ENCODE measurements at places on chromosomes 3 and 15.
A peak's percentile ranks its signal among the peaks of the same experiment; 100 is the strongest.

- DNase-seq, result no peak
Observed at GRCh38 chr3:61789861-61790260, 228.5 kb downstream of the PTPRG start.

- peak; percentile 43 for DNase-seq
Observed at GRCh38 chr3:13420831-13421765, 976 bp upstream of the NUP210 start.

DNA sequence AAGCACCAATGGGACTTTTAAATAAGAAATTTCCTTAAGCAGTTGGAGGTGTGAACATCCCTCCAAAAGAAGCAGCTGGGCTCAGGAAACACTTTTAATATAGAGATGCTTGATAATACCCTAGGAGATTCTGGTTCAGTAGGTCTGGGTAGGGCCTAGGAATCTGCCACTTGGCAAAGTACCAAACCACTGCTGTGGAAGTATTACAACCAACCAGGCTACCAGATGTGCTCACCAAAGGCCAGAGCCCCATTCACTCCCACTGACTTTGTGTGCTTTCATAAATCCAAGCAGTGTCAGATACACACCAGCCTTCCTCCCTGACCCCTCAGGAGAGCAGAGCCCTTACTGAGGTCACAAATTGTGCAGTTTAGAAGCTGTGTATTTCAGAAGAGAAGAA lies 162.6 kb downstream of the CCNL1 start:
- no peak for DNase-seq

DNA sequence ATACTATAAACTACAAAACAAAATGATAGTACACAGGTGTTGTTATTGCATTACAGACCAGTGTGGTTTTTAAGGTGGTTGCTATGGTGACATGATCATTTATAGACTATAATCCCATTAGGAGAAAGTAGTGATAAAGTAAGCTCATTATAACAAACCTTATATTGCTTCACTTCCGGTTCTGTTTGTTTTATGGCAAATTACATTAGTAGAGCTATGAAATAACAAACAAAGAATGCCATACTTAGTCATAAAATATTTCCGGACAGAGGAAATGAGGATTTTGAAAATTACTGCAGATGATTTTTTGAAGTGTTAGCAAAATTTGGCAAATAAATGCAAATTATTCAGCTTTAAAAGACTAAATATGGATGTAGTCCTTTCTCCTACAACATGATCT lies 640.4 kb upstream of the ARPP21 start:
- DNase-seq, result no peak

DNA sequence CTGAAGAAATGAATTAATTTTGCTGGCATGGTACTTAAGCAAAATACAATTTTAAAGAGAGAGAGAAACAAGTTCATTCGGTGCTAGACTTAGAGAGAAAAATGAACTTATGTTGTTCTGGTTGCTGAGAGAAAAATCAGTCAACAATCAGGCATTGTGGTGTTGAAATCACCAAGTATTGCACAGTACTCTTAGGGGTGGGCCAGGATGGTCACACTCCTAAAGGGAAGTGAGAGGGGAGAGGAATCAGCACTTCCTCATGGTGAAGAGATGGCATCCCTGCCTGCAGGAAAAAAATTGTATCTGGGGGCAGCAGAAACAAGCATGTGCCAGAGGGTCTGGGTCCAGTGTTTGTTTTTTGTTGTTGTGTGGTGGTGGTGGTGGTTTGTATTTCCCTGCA lies 7.0 kb upstream of the DMXL2 start:
- no peak for DNase-seq

DNA sequence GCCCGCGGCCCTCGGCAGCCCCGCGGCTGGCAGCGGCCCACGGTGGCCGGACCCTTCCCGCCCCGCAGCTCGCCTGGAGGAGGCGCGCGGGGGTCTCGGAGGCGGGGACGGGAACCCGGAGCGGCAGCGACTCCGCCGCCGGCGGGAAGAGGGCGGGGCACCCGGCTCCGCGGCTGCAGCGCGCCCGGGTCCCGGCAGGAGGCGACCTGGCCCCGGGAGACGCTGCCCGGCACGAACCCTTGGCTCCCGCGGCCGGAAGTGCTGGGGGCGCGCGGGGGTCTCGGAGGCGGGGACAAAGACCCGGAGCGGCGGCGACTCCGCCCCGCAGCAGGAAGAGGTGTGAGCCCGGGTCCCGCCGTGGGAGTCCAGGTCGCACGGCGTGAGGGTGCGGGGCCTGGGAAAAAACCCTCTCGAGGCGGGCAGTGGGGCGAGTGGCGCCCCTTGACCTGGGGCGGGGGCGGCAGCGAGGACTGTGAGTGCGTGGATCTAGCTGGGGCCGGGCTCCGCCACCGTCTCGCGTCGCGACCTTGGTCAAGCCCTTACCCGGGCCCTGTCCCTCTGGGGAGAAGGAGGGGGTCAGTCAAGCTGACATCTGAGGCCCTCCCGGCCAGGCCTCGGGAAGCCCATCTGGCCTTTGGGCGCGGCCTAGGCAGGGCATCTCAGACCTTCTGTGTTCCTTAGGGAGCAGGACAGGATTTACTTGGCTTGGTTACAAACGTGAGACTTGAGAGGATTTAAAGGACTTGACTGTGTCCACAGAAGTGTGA lies at the start of gene CIB2:
Gene CIB2, minus strand, starts transcription at position 151 of the 767 bp plus-strand sequence. CDS start 230 bp downstream, outside the sequence.
- peak; percentile 57 for DNase-seq

GRCh38 chr3:14647976-14648955 lies 3.3 kb upstream of the CCDC174 start:
- DNase-seq, result no peak

DNA sequence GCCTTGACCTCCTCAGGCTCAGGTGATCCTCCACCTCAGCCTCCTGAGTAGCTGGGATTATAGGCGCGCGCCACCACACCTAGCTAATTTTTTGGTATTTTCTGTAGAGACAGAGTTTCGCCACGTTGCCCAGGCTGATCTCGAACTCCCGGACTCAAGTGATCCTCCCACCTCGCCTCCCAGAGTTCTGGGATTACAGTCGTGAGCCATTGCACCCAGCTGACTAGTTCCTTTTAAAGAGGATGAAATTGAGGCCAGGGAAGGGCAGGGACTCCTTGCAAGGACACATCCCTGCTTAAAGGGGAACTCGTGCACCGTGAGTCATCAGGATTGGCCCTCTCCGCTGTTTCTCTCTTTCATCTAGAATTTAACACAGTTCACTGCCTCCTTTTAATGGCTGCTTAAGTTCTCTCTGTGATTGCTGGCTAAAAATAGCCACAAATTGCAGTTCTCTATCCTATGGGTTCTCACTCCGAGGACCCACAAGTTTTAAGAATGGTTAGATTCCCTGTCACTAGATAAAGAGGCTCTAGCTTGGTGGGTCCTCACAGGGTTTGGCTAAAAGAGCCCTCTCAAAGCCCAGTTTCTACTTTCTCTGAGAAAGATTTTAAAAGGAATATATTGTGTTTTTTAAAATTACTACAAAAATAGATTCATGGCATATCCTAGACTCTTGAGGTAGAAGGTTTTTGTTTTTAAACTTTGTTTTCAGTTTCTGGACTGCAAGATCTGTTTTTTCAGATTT lies 1.4 kb downstream of the CRTAP start:
- DNase-seq, result no peak

DNA sequence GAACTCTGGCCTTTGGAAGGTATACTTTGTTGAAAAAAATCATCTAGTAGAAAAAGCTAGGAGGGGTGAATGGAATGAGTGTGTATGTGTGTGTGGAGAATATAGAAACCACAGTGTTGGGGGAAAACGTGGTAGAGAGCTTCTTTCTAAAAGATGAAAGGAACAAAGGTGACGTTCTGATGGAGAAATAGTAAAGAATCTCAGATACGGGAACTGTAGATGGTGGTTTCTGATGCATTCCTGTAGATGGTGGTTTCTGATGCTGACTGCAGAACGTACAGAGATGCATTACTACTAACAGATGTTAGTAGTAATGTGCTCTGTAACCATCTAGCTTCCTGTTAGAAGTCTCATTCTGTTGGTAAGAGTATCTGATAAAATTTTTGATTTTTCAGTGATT lies 60.2 kb downstream of the VPS8 start:
- no peak for DNase-seq

DNA sequence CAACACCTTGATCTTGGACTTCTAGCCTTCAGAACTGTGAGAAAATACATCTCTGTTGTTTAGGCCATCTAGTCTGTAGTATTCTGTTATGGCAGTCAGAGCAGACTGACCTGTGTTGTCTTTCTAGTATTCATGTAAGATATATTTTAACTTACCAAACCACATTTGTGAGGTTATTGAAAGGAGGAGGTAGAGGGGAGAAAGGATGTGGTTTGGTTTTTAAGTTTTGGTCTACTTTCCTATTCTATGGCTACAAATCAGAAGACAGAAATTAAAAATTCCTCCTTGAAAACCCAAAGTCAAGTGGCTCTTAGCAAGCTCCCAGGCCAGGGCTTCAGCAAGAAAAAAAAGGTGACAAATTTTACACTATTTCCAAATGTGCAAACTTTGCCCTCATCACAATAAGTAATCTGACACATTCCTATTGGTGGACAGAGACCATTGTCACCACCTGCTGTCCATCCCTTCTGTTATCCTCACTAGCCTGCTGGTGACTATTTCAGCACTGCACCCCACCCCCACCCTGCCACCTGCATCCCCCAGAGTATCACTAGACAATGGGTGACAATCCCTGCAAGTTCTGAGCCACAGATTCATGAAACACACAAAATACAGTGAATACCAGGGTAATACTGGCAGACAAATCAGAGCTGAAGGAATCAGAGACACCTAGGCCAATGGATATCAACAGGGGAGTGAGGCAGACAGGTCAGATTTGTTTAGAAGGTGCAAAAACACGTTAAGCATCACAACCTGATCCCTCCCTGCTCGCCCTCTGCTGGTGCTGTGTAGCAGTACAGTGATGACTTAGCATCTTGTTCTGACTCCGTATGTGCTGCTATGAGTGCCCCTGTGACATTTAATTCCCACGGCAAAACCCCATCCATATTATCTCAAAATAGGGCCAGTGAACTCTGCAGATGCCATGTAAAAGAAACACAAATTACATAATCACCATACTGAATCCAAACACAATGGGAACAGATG lies 79.0 kb upstream of the DCLK3 start:
- no peak for DNase-seq

- DNase-seq, result no peak
Observed at GRCh38 chr15:27512281-27513001, 541.5 kb downstream of the GABRG3 start.

GRCh38 chr15:63246691-63247469 lies 30.5 kb upstream of the APH1B start:
- DNase-seq, result no peak

DNA sequence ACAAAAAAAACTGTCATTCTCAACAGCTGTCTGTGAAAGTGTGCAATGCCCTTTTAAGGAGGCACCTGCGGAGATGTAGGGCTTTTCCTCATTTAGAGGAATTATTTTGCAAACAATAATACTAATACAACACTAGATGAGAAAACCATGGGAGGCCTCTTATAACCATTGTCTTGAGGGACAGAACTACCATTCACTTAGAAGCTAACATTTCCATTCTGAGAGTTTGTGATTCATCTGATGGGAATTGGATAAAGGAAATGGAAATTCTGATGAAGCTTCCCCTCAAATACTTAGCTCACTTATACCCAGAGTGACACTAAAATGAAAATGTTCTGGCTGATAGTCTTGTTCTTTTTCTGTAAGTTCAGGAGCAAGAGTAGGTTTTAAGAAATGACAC lies 147.7 kb downstream of the CADPS start:
- no peak for DNase-seq

GRCh38 chr3:103796068-103796467 lies 1361.3 kb downstream of the ZPLD1 start:
- no peak for DNase-seq

DNA sequence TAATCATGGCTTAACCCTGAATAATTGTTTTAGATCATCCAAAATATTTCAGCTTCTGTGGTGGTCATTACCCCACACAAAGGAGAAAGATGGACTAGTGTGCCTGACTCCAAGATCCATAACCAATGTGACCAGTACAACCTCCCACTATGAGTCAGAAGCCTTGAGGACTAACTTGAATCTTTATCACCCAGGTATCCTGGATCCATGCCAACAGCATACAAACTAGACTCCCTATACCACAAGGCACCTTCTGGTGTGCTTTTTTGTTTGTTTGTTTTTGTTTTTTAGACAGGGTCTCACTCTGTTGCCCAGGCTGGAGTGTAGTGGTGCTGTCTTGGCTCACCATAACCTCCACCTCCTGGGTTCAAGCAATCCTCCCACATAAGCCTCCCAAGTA lies 317.7 kb downstream of the VPS13C start:
- DNase-seq, result no peak

Measured in activated naive CD8-positive, alpha-beta T cell treated with anti-CD3 and anti-CD28 coated beads, Interleukin-2, amount 50 U/mL, for 16 hours (primary cell).